ENCODE measurements at places on chromosomes 1 and 21.

DNA sequence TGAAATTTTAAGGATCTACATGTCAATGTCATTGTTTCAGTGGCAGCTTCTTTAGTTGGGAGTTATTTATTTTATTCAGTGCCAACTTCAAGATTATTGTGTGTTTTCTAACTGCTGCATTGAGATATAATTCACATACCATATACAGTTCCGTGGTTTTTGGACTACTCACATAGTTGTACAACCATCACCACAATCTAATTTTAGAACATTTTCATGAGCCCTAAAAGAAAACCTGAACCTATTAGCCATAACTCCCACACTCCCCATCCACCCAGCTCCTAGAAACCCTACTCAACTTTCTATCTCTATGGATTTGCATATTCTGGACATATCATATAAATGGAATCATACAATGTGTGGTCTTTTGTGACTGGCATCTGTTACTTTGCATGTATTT, 220.0 kb downstream of the LRRC40 start:
- DNase-seq, result no peak

DNA sequence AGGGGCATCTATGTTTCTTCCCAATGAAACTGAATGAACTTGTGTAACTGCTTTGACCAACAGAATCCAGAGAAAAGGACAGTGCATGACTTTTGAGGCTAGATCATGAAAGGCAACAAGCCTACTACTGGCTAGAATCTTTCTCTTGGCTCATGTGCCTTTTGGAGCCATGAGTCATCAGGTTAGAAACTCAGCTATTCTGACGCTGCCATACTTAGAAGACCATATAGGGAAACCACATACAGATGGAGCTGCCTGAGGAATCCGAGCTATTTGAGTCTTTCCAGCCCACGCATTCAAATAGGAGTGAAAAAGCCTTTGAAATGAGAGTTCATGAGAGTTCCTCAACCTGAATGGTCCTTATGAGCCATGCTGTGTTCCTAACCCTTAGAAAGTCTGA, 738.5 kb upstream of the CHRM3 start:
- no peak for DNase-seq

DNA sequence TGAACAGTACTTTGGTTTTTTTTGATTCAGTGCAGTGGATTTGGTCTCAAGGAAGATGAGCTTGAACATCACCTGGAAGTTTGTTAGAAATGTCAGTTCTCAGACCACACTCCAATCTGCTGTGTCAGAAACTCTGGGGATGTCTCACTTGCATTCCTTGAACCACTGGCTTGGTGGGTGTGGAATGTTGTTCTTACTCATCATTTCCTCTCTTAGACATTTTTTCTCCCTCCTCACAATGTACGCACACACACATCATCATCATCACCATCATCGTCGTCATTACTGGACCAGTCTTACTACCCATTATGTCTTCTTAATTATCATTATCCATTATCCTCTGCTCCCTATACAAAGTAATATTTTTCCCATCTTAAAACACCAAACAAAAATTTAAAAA, 91.9 kb upstream of the KCNK2 start:
- no peak for DNase-seq

DNA sequence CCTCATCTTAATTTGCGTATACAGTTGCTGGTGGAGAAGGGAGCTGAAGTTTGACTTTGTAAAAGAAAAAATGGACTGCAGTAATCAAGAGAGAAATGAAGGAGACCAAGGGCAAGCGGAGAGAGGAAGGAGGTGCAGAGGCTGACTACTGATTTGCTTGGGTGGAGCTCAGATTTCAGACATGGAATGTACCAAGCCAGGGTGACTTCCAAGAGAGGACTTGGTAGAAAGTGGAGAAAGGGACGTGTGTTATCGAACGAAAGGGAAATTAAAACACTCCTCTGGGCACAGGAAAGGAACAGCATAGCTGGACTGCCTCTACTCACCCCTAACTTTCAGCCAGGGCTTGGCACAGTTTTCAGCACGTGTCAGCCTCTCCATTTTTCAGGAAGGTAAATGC, 15.1 kb upstream of the HEATR1 start:
- DNase-seq, result no peak

GRCh38 chr1:199161319-199161680, 522.5 kb downstream of the PTPRC start:
- no peak for DNase-seq

DNA sequence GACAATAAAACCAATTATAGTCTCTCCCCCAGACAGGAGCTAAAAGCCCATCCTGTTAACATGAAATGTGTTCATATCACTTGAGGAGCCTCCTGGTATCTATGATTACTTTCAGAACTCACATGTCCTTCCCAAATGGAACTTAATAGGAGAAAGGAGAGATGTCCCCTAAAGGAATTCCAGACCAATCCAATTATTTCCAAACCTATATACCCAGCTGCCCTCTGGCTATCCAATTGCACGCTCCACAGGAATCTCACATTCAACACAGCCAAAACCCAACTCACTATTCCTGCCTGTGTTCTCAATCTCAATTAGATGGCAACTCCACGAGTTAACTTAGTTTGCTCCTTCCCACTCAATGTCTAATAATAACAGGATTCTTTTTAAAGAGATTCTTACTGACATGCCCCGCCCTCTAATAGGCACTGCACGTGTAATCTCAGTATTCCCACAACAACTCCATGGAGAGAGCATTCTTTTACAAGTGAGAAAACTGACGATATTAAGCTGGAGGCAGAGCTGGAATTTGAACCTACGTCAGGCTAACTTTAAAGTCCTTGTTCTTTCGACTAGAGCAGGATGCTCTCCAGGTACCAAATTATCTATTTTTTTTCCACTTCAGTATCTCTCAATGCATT, 59.1 kb upstream of the SEC16B start:
- no peak for DNase-seq
